Left colon (tissue), 2 donors: ENCODE measurements at places on chromosomes 3 and 15. TPM values are rescaled to one million over a fixed set of nuclear protein-coding genes. Genes with fewer than 3 reads are reported as not detected.

HDGFL3 gene
- total RNA-seq: 13.6 TPM

MUC13 gene
- total RNA-seq: 1,001 TPM

NRROS gene
- total RNA-seq: 4.0 TPM

UTS2B gene
- total RNA-seq: not detected

BBS4 gene
- 9.0 TPM for total RNA-seq

IGSF10 gene
- 0.89 TPM for total RNA-seq

THRB gene
- total RNA-seq: 33.7 TPM

SPINK8 gene
- total RNA-seq: not detected

PGBD4 gene
- 1.3 TPM for total RNA-seq
